ENCODE measurements at places on chromosomes 3 and 15.
A peak's percentile ranks its signal among the peaks of the same experiment; 100 is the strongest.

DNA sequence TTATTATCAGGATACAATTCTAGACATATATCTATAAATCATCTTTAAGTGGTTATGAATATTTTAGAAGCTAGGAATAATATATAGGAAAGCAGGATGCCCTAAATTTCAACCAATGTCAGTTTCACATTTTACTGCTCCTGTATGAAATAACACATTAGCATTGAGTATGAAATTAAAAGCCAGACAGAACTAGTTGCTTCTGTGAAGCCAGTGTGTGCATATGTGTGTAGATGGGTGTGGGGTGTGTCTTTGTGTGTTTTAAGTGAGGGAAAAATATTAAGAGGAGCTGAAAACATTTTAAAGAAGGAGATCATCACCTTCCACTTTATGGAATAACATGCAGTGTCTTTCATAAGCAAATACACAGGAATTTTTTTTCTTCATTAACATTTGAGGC is 271.4 kb upstream of the RORA start:
- no peak for DNase-seq

GRCh38 chr3:61804782-61805181 is 243.4 kb downstream of the PTPRG start:
- DNase-seq: no peak

- DNase-seq: no peak
Measured at GRCh38 chr3:124352149-124352539, 360.2 kb upstream of the ROPN1 start.

- no peak for DNase-seq
Measured at GRCh38 chr3:31307131-31307785, 225.5 kb upstream of the STT3B start.

DNA sequence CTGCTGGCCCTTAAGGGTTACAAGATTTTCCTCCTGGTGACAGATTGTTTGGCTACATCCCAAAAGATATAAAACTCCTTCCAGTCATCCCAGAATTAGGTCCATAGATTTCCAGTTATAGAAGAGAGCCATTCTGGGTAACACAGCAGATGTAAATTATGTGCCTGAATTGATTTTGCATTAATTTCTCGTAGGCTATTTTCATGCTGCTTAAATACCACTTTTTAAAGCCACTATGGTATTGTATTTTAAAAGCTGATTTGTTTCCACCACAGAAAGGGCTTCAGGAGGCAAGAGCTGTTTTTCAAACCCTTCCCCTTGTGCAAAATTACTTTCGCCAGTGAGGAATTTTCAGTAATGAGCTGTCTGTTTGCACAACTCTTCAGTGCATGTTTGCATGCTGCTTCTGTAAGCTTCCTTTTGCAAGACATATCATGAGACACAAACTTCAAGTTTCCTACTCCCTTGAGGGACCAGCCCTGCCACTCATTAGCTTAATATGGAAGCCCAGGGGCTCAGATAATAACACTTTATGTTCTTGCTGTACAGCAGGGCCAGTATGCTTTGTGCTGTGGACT is 105.4 kb upstream of the TNIK start:
- peak; percentile 65 for DNase-seq

- no peak for DNase-seq
Measured at GRCh38 chr15:49988766-49989165, 130.3 kb downstream of the ATP8B4 start.

DNA sequence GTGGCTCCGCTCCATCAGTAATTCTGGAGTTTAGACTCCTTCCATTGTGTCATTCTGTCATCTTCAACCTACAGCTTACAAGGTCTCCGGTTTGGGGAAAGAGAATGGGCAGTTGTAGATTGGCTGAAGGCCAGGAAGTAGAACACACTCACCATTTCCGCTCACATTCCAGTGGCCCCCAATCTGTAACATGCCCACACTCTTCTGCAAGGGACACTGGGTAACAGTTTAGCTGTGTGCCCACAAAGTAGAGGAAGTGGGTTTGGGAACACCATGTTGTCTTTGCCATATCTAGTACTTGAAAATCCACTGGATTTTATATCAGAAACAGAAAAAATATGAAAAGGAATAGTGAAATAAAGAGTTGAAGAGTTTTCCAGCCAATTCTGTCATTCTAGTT is 153.5 kb downstream of the SV2B start:
- no peak for DNase-seq

- DNase-seq: no peak
Measured at GRCh38 chr3:34132069-34132692, 333.8 kb downstream of the PDCD6IP start.

DNA sequence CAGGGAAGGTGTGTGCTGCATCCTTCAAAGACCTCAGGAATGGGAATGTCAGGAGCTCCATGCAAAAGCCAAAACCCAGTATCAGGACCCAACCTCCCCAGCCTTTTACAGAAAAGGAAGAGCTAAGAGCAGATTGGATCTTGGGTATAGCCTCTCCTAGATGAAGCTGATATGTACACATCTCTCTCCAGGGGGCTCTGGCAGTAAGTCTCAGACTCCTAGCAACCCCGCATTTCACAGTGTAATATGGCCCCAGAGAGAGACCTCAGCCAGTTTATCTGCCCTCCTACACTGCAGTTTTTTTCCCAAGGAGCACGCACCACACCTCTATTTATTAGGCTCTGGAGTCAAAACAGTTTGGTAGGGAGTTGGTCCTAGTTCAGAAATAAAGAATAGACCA is 88.2 kb downstream of the RBPMS2 start:
- no peak for DNase-seq

GRCh38 chr3:100517276-100517675 is 24.9 kb downstream of the TMEM45A start:
- peak; percentile 81 for DNase-seq

DNA sequence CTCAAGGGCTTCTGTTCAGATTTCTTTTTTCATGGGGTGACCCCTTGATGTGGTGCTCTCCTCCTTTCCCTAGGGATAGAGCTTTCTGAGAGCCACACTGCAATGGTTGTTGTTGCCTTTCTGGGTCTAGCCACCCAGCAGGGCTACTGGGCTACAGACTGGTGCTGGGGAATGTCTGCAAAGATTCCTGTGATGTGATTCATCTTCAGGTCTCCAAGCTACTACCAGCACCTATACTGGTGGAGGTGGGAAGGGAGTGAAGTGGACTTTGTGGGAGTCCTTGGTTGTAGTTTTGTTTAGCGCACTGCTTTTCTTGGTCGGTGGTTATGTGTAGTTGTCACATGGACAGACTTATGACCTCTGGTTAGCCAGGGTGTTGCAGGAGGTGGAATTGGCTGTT is 392.3 kb upstream of the CNTN6 start:
- DNase-seq: no peak

- DNase-seq: peak; percentile 15
Measured at GRCh38 chr3:51718547-51719409, 11.9 kb downstream of the GRM2 start.

GRCh38 chr3:118772547-118773011 is 262.1 kb downstream of the IGSF11 start:
- DNase-seq: no peak

- DNase-seq: no peak
Measured at GRCh38 chr3:118229196-118229595, 805.5 kb downstream of the IGSF11 start.

DNA sequence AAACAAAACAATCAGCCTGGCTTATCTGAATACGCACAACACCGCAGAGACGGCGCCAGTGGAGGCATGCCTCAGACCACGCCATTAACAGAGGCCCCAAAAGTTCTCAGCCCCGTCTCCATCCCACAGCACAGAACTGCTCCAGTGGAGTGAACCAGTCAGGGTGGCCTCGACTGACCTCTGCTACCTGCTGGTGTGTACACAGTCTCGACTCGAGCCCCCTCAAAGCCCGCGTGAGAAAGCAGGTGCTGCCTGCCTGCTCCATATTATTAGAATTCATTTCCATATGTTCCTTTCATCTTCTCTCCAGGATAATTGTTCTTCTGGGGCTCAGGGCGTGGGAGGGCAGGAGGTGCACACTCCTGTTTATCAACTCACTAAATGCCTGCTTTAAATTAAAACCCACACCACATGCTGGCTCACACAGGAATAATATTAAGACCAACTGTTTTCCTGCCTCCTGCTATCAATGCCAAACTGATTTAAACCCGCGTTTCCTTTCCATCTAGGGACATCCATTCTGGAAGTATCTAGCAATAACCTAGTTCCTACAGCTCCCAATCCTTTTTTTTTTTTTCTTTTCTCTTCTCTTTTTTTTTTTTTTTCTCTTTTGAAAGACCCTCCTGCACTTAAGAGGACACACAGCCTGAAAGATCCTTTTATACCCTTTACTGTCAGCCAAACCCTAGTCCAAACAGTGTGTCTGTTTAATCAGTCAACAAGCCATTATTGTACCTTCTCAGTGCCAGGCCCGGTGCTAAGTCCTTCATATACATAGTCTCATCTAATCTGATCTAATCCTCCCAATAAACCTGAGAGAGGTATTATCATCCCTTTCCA is 101.2 kb downstream of the TLE3 start:
- DNase-seq: no peak

GRCh38 chr3:46504789-46505188 is 7.0 kb downstream of the RTP3 start:
- no peak for DNase-seq

- DNase-seq: peak; percentile 94
Measured at GRCh38 chr15:32872621-32873283, 154.9 kb downstream of the GREM1 start.

DNA sequence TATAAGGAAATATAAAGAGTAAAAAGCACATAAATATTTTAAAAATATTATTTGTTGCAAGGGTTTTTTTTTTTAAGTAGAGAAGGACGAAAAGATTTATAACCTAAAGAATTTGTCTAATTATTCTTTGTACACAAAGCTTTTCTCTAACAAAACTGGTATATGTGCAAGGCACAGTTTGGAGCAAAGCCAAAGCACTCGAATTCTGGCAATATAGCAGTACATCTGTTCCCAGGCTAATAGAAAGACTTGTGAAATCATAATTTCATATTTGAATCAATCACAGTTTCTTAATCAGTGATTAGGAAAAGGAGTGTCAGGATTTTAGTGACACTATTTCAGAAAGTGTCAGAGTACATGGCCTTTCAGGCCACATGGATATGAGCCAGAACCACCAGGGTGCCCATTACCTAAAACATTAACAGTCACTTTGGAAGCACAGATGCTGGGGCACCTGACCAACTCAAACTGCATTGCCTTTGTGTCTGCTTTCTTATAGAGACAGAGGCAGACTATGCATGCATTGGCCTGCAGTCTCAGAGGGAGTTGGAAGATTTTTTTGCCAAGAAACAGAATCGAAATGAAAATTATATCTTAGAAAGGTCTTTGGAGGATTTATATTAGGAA is 651.8 kb upstream of the SGO1 start:
- DNase-seq: no peak

All from fibroblast of gingiva (primary cell).